ENCODE measurements at places on chromosomes 7 and 10.

- DNase-seq: no peak
These were observed 25.0 kb downstream of the CACUL1 start for GRCh38 chr10:118729641-118730258.

DNA sequence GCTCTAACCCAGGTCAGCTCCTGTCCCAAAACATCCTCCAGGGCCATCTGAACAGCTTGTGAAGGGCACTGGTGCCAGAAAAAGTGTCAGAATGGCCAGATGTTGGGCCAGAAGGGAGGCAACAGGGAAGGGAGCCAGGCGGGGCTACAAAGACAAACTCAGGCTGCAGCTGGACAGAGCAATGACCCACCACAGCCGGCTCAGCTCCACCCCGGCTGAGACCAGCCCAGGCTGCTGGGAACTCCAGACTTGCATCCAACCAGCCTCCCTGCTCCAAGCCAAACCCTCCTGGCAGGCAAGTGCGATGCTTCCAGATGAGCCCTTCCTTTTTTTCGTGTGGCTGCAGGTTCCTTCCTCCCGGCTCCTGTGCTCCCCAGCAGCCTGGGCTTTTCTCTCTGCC, 466.9 kb downstream of the PTPRN2 start:
- DNase-seq: no peak

DNA sequence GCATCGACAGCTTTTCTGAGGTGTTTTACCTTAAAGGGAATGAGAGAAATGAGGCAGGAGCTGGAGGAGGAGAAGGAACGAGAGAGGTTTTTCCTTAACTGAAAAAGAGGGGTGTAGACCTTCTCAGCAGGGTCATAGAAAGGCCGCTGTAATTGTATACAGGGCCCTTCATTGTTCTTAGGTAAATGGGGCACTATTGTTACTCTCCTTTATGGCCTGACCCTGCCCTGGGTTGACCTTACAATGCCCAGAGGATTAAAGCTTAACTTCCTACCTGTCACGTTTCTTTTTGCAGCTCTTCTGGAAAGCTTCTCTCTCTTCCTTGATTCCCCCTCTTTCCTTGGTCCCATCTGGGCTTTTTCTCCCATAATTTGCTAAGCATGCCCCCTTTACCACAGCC, 13.7 kb upstream of the PDLIM1 start:
- DNase-seq: no peak

GRCh38 chr10:95445837-95446486, 115.2 kb downstream of the SORBS1 start:
- DNase-seq: no peak

DNA sequence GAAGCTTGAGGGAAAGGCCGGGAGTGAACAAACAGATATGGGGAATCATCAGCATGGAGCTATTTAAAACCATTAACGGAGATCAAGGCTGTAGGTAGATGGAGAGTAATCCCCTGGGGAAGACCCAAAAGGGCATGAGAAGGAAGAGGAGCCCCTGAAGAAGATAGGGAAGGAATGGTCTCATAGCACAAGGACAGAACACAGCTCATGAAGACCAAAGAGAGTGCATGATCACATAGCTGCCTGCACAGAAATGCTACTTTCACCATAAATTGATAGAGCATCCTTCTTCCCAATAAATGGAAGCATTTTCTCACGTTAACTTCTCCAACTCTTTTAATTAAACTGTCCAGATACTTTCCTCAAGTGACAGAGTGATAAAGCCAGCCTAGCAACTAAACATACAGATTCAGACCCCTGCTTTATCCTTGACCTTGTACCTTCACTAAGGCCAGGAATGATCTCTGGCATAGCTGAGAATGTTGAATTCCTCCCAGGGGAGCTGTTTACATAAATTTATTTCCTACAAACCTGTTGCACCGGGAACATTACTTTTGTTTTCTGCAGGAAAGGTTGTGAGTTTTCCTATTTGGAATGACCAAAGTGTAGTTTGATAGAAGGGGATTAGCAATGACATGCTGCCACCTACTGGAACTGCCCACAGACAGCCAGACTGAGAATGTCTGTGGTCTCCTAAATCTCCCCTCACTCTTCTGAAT, 110.8 kb upstream of the LRGUK start:
- no peak for DNase-seq

DNA sequence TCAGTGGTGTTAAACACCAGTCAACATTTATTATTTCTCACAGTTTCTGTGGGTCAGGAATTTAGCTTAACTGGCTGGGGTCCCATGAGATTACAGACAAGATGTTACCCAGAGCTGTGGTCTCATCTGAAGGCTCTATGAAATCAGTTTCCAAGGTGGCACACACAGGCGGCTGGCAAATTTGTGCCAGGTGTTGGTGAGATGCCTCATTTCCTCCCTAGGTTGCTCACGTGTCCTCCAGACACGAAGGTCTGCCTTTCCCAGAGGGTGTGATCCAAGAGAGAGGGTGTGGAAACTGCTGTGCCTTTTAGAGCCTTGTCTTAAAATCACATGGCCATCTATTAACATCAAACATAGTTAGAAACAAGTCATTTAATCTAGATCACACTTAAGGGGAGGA, 209.0 kb downstream of the JCAD start:
- DNase-seq: no peak

GRCh38 chr7:127879436-127879835, 151.8 kb downstream of the LRRC4 start:
- no peak for DNase-seq

GRCh38 chr7:135771961-135772638, 23.5 kb upstream of the FAM180A start:
- no peak for DNase-seq

DNA sequence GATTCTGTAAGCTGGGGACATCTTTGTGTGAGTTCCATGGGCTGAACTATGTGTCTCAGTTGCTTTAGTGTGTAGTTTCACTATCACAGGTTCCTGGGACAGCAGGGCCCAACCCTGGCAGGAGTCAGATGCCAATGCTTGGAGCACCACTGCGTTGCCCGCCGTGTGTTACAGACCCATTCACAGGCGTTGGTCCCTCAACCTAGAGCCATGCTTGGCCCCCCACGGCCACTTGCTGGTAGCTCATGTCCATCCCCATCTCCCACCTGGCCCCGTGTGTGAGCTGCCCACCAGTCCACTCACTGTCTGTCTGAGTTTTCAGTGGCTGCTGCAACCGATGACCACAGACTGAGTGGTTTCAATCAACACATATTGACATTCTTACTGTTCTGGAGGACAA, 546.9 kb downstream of the TCERG1L start:
- no peak for DNase-seq

DNA sequence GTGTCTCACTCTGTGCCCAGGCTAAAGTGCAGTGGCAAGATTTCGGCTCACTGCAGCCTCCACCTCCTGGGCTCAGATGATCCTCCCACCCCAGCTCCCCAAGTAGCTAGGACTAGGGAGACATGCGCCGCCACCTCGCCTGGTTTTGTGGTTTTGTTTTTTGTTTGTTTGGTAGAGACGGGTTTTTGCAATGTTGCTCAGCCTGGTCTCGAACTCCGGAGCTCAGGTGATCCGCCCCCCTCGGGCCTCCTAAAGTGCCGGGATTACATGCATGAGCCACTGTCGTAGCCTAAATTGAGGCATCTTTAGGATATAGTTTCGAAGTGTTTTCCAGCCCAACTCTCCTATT, 781 bp downstream of the ZNF727 start:
- DNase-seq: no peak

DNA sequence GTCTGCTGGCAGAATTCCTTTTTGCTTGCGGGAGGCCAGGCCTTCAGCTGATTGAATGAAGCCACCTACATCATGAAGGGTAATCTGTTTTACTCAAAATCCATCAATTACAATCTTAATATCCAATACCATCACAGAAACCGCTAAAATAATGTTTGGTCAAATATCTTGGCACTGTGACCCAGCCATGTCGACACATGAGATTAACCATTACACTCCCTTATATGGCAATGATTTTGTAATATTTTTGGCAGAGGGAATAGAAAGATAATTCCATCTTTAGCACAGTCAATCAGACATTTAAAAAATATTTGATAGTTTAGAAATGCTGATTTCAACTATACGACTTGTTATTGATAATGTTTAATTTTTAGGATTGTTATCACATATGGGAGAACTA, 36.5 kb upstream of the SLC39A12 start:
- no peak for DNase-seq

DNA sequence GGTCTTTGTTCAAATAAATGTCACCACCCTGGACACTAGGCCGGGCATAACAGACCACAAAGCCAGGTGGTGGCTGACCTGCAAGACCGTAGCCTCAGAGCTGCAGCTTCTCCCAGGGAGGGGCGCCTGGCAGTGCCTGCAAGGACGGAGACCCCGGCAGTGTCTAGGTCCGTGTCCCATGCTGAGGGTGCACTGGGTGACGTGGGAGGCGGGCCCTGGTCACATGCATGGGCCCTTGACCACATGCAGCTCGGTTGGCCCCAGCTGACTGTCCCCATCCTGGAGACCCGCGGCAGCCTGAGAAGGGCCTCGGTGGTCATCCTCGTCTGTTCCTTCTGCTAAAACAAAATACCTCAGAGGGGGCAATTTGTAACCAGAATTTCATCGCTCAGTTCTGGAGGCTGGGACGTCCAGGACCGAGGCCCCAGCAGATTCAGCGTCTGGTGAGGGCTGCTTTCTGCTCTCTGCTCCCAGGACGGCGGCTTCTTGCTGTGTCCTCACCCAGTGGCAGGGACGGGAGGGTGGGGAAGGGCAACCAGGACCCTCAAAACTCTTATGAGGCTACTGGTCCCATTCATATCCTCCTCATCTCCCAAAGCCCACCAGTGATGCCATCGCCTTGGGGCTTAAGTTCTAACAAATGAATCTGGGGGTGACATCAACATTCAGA, 36.8 kb downstream of the PWWP2B start:
- DNase-seq: no peak

GRCh38 chr10:52541006-52541473, 227.0 kb downstream of the DKK1 start:
- DNase-seq: no peak

DNA sequence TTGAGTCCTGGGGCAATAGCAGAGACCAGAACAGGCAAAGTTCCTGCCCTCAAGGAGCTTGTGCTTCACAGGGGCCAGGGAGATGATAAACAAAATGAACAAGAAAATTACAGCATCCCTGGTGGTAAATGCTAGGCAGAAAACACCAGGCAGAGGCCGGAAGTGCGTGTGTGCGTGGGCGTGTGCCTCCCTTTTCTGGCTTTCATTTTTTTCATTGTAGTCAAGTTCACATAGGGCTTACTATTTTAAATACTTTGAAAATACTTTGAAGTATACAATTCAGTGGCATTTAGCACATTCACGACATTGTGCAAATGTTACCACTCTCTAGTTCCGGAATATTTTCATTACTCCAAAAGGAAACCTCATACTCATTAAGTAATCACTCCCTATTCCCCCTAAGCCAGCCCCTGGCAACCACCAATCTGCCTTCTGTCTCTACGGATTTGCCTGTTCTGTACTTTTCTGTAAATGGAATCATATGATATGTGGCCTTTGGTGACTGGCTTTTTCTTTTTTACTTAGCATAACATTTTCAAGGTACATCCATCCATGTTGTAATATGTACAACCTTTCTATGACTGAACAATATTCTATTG, 88.1 kb upstream of the PDCD4 start:
- DNase-seq: peak; percentile 48

- DNase-seq: no peak
These were observed 4.1 kb upstream of the ARHGAP22 start for GRCh38 chr10:48608976-48609375.

- DNase-seq: no peak
These were observed 149.3 kb downstream of the ELFN1 start for GRCh38 chr7:1819259-1819841.

DNA sequence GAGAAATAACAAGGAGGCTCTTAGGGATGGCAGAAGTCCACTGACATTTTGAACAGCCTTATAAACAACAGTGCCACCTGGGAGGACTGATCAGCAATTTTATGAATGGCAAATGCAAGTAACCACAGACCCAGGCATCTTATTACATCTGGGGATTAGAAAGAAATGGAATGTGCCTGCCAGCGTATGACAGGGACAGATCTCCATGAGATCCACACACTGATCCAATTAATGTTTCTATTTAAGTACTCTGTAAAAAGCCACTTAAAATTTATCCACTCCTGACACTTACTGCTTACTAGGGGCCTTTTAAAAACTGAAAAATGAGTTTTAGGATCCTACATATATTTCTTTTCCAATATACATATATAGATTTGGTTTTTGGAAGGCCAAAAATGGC, 28.6 kb downstream of the PARD3 start:
- no peak for DNase-seq

DNA sequence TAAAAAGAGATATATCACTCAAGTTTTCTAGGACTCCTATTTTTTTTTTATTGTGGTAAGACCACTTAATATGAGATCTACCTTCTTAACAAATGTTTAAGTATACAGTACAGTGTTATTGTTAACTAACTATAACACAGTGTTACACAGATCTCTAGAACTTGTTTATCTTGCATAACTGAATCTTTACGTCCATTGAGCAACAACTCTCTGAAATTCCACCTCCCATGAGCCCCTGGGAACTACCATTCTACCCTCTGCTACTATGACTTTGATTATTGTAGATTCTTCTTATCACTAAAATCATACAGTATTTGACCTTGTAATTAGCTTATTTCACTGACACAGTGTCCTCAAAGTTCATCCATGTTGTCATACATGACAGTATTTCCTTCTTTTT, 22.5 kb upstream of the REEP3 start:
- no peak for DNase-seq

GRCh38 chr7:154553711-154554265, 449.1 kb downstream of the PAXIP1 start:
- DNase-seq: no peak

DNA sequence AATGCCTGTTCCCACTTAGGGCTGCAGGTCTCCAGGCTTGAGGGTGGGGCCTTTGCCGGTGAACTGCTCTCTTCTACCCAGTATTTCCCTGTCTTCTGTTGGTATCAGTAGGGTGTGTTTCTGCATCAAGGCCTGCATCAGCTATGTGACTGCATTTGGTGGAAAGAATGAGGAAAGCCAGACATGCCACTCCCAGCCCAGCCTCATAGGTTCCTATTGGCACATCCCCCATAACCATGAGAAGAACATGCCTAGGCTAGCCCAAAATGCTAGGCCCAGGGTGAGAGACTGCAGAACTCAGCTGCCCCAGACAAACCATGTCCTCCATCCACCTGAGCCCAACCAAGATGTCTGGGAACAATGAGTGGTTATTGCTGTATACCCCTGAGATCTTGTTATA, 380.3 kb upstream of the ADARB2 start:
- no peak for DNase-seq

GRCh38 chr10:49373361-49373760, 22.5 kb downstream of the DRGX start:
- no peak for DNase-seq

Data from effector memory CD4-positive, alpha-beta T cell (primary cell).